ENCODE measurements at places on chromosomes 3 and 15.

- DNase-seq: no peak
Measured at GRCh38 chr3:130506031-130506430, 10.9 kb upstream of the COL6A6 start.

- no peak for DNase-seq
Measured at GRCh38 chr3:135581806-135582205, 383.7 kb upstream of the PPP2R3A start.

DNA sequence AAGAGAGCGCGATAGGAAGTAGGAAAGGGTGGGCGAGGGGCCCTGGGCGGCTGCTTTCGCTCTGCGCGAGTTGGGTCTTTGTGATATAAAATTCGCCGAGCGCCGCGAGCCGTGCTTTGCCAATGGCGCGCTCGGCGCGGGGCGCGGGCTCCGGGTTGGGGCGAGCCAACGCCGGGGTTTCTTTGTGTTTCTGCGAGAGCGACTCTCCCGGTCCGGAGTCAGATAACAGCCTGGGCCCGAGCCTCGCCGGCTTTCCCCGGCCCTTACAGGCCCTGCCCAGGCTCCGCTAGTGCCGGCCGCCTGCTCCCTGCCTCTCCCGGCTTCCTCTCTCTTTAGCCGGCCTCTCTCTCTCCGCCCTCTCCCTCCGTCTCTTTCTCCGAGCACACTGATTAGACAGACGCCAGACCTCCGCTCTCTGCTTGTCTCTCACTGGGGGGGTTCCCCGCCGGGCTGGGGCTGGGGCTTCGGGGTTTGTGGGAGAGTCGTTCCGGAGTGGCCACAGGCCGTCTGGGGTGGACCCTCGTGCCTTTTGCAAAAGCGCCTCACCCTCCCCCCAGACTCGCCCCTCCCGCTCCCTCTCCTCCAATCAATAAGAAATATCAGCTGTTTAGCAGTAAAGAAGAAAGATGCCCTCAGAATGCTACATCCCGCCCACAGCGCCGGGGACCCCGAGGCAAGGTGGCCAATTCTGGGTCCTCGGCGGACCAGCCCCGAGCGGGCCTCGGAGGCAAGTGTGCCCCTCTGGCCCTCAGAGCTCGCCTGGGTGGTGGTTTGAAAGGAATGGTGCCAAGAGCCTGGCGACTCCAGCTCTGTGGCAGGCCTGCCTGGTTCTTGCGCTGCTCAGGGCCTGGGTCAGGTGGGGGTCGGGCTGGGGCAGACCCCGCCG is 2.9 kb downstream of the NR2F2 start:
- DNase-seq: no peak

- DNase-seq: no peak
Measured at GRCh38 chr3:127865941-127866340, 43.6 kb upstream of the MGLL start.

DNA sequence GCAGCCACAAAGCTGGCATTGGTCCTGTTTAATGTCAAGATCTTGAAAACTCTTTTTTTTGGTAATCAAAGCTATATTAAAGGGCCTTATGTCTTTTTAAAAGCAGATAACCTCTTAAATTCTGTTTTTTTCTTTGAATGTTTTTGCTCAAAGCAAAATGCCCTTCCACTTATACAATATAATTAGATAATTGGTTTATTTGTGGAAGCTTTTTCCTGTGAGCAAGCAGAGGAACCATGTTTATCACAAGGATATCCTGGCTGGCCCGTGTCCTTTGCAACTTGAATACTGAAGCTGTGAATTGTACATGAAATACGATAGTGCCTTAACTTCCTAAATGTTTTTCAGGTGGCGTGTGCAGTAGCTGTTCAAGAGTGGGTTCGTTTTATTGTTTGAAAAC is 2.6 kb downstream of the ST3GAL6 start:
- DNase-seq: no peak

- no peak for DNase-seq
Measured at GRCh38 chr3:142910280-142910679, 21.4 kb upstream of the PCOLCE2 start.

- peak; percentile 43 for DNase-seq
Measured at GRCh38 chr3:20225769-20226168, 39.8 kb upstream of the SGO1 start.

- DNase-seq: no peak
Measured at GRCh38 chr3:119781330-119782198, at the start of gene NR1I2. Gene NR1I2 (plus strand): TSS chr3:119782101.

DNA sequence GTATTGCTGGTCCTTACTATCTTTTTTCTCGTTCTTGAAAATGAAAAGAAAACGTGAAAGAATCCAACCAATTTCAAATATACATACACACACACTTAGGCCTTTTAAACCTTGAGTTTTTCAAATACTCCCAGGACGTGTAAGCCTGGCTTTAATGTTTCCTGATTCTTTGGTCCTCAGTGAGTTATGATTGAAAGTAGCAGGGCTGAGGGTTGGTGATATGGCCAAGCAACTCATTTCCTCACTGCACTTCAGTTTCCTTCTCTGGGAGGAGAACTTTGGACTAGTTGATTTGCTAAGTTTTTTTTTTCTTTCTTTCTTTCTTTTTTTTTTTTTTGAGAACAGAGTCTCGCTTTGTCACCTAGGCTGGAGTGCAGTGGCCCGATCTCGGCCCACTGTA is 34.6 kb downstream of the CHD2 start:
- no peak for DNase-seq

DNA sequence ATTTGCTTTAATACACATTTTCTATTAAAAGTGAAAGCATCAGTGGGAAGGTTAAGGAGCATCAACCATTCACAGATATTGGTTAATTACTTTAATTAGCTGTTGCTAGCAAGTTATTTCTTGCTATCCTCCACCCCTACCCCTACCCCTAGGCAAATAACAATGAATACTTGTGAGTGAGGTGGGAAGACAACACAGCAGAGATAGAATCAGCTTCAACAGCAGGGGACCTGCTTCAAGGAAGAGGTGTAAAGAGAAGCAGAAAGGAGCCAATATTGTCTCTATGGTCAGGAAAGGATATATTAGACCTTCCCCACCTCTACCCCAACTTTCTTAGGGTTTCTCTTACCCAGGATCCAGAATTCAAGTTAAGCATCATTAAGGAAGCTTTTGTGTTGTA is 149.4 kb downstream of the SNRK start:
- DNase-seq: no peak

DNA sequence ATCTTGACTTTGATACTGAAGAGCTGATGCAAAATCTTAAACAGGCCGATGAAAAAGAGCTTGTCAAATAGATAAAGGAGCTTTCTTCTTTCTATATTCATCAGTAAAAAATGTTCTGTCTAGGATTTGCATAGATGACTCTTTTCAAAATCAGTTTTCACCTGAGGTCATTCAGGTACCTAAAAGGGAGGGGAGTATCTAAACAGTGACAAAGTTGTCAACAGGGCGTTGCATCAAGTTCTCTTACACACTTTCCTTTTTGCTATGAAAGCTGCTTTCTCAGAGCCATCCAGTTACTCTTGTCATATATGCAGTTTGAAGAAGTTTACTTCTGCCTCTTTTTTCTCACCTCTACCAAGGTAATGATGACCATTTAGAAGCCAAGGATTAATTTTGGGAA is 60.0 kb downstream of the AKAP13 start:
- no peak for DNase-seq

DNA sequence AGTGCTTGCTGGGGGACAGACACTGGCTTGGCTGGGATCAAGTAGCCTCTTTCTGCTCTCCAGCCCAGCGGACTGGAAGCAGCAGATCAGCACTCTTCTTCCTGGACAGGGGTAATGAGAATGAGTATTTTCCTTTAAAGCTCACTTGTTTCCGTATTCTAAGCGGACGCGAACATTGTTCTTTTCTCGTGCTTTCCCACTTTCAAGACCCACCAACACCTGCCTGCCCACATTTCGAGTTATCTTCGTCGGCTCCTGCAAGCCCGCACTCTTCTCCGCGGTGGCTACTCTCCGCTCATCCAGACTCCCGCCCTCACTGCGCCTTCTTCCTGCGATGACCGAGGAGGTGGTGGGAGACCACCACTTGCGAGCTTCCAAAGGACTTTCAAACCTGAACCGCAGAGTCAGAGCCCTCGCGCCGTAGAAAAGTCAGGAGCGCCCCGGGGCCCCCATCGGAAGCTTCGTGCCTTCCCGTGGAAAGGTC is 1.6 kb upstream of the PPM1L start:
- DNase-seq: no peak

DNA sequence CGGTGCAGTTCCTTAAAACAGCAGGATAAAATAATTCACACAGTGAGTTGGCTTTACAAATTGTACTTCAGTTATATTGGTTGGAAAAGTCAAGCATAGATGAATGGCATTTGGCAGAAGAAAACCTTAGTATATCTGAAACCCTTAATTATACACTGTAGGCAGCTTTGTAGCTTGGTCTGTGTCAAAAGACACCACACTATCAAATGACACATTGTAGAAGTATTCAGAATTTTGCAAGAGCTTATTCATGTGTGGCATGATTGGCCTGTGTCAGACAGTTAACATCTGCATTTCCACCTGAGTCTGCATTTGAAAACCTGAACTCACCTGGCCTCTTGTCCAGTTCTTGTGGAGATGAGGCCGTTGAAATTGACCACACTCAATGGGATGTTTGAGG is 13.8 kb downstream of the TMEM266 start:
- no peak for DNase-seq

DNA sequence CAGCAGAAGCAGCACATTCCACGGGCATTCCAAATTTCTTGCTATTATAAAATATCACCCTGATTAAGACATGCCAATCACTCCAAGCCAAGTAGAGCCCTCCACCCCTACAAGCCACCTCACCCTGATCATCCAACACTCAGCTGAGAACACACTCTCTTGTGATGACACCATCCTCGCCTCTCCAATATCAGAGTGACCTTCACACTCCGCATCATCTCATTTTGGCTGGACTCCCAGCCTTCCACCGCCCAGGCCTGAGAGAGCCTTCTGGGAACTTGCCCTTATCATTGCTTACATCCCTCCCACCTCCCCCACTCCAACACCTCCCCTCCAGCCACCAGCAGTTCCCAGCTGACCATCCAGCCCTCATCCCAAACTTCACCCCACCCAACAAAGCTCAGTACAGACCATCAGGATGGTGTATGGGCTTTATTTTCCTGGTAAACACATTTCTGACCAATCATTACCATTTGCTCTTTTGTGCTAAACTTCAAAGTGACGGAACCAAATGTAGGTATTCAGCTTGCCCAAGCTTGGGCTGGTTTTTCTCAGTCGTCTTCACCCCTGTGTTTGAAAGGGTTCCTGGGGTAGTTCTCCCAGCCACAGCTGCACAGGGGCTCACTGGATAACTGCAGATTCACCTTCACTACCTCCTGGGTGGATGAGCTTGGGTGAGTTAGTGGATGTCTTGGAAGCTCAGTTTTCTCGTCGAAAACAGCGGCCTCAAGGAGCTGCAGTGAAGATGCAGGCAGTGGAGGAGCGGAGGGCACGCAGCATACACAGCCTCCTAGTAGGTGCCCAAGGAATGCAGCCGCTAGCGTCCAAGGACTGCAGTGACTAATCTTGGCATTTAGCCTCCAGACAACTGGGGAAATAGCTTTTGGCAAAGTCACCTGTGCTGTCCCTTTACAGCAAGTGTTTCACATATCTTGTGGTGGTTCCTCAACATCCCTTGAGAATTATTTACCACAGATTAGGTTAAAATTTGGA is 115.1 kb downstream of the LIPC start:
- no peak for DNase-seq

DNA sequence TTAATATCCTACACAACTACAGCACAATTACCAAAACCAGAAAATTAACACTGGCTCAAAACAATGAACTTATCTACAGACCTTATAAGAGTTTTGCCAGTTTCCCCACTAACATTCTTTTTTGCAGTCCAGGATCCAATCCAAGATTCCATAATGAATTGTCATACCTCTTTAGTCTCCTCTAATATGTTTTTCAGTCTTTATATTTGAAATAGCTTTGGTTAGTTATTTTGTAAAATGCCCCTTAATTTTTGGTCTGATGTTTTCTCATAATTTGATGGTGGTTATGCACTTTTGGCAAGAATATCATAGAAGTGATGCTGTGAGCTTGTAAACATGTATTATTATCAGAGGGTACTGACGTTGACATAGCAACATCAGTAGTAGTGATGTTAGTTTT is 124.3 kb downstream of the ISL2 start:
- DNase-seq: no peak

- no peak for DNase-seq
Measured at GRCh38 chr3:53588122-53588521, 93.7 kb downstream of the CACNA1D start.

DNA sequence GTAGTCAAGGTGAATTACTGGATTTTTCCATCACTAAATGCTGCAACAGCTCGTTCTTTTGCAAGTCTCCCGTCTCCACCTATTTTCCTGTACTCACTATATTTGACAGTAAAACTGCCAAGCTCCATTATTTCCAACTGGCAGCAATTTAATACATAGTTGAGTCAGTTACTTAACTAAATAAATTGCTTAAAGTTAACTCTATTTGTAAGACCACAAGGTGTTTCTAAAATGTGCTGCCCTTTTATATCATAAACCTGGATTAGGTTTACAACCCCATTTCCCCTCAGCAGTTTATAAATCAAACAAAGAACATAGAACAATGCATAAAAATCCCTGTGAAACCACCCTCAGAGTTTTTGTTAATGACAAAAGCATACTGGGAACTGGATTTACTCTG is 211.4 kb upstream of the DPH6 start:
- no peak for DNase-seq

GRCh38 chr15:31079519-31079918 is 22.0 kb downstream of the TRPM1 start:
- DNase-seq: no peak

DNA sequence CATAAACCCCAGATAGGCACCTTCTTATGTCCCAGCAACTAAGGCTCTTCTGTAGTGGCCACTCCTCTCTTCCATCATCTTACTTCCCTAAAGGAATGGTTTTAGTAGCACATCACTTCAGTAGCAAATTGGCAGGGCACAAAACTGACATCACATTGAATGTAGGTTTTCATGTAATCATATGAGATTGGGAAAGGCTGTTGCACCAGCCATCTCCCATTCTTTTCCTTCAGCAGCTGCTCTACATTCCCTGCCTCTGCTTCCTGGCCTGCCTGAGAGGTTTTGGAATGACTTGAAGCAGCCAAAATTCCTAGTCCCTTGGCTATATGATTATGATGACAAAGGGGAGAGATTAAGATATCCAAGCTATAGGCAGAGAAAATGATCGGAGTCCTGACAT is 36.5 kb downstream of the NSUN3 start:
- DNase-seq: no peak

DNA sequence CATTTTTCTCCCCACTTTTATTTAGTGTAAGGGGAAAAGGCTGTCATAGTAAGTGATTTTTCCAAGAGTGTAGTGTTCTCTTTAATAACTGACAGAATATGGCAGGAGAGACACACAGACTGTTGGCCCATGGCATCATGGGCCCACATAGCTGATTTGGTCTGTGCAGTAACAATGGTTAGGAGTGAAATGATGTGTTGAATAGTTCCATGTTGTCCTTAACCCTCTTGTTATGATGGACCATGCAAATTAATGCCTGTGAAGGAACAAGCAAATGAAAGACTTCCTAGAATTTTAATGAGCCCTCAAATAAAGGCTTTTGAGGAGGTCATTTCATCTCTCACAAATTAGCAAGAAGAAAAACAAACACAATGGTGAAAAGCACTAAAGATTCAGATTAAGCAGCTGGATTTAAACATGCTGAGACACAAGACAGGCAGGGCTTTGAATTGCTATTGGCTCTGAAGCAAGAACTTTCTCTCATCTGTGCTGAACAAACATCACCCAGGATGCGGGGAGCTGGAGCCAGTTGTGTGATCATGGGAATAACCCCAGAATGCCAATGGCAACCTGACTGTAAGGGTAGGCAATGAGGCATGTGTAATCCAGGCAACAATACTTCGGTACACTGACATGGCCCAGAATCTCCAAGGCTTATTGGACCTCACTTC is 136.7 kb upstream of the VEPH1 start:
- DNase-seq: no peak

- no peak for DNase-seq
Measured at GRCh38 chr3:67489816-67490215, 164.6 kb downstream of the SUCLG2 start.

All from forelimb muscle (tissue), 1 donor.